Amniotic epithelial cell (primary cell): ENCODE measurements at places on chromosomes 7 and 10.

DNA sequence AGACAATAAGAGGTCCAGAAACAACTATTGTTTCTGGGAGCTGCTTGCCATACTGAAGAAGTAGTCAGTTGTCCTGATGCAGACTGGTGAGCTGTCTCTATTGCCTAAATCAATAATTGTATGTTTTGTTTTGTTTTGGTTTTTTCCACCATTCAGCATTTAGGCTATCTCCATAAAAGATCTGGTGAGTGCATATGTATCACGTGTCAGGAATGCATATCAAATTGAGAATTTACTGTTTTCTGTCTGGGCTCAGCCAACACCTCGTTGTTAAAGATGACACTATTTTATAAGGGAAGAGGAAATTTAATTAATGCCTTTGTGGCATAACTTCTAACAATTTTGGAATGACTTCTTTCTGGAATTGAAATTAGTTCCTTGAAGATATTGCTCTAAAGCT, 66.2 kb downstream of the SORCS1 start:
- DNase-seq, result no peak

GRCh38 chr7:68984306-68984705, 614.0 kb upstream of the AUTS2 start:
- DNase-seq, result no peak

DNA sequence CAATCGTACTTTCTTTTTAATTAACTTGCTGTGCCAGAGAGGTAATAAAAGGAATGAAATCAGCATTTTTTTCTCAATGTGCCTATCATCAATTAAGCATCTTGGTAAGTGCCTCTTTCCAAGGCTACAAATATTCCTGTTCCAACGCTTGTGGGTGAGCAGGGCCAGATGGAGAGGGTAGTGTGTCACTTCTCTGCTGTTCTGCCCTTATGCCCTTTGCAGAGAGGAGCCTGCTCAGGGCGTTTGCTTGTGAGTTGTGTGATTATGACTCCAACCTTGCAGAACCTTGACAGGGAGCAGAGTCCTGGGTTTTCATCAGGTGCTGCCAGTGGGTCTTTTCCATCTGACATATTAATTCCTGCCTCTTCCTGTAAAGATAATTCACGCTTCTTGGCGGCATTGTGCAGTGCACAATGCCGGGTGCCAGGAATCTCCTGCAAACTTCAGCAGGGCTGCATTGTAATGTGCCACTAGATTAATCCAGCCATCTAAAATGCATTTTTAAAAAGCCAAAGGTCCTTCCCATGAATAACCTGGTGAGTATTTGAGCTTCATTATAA, 234.4 kb downstream of the ARHGAP12 start:
- DNase-seq, result no peak

GRCh38 chr7:151404216-151405011, 5.4 kb downstream of the WDR86 start:
- peak; percentile 89 for DNase-seq

GRCh38 chr7:75920431-75921161, 5.6 kb downstream of the POR start:
- peak; percentile 92 for DNase-seq
